Fibroblast of skin of scalp (primary cell): ENCODE measurements at places on chromosomes 13 and 19.
A peak's percentile ranks its signal among the peaks of the same experiment; 100 is the strongest.

DNA sequence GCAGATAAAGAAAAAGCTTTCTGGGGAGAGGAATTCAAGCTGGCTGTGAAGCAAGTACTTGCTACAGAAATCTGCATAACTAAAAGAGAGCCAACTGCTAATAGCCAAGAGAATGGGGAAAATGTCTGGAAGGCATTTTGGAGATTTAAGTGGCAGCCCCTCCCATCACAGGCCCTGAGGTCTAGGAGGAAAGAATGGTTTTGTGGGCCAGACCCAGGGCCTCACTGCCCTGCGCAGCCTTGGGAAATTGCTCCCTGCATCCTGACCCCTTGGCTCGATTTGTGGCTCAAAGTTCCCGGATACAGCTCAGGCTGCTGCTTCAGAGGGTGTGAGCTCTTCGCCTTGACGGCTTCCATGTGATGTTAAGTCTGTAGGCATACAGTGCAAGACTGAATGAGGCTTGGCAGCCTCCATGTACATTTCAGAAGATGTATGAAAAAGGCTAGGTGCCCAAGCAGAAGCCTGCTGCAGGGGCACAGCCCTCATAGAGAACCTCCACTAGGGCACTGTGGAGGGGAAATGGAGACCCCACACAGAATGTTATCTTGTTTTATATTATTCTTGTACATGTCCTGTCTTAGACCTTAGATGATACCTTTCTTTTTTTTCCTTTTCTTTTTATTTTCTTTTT lies 34.4 kb downstream of the MZT1 start:
- DNase-seq = no peak

DNA sequence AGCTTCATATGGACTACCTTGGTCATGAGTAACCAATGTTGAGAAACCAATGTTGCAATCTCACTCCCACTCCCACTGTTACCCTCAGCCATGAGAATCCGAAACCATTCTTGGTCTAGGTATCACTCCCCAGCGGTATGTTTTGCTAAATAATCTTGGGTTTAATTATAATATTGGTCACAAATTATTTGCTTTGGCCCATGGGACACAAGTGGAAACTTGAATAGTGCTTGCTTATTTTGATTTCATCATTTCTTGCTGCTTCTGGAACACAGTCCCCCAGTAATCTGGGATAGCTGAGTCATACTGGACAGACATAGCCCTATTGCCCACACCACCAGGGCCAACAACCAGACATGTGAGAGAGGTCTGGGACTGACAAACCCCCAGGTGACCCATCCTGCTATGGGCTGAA lies 171.6 kb upstream of the IPO5 start:
- no peak for DNase-seq

- DNase-seq = no peak
These were observed 4.1 kb downstream of the TLE5 start for GRCh38 chr19:3058009-3058820.

DNA sequence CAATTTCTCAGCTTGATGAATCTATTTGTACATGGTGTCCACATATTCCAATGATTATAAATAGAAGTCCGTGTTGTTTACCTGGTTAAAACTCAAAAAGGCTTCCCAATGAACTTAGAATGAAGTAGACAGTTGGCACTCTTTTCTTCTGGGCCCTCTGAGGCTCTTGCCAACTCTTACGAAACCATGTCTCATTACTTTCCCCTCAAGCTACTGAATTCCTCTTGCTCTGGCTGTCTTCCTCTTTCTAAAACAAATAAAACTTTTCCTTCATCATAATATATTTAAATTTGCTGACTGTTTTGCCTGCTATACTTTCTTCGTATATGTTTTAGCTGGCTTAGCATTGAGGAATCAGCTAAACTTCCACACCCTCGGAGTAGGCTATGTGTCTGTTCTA lies 139.7 kb downstream of the SLITRK6 start:
- no peak for DNase-seq

DNA sequence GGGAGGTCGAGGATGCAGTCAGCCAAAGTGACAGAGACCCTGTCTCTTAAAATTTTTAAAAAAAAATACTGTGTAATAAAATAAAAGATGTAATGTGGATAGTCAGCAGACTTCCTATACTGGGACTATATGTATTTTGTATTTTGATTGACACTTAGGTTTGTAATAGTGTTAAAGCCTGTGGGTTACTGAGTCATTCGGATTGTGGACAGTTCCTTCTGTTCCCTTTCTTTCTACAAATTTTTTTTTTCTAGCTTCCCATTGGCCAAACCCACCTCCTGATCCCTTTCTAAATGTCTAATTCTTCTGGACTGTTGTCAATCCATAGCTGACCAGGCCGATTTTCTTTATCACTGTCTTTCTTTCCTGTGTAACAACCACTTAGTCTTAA lies 108.0 kb downstream of the DNAJC3 start:
- peak; percentile 58 for DNase-seq

DNA sequence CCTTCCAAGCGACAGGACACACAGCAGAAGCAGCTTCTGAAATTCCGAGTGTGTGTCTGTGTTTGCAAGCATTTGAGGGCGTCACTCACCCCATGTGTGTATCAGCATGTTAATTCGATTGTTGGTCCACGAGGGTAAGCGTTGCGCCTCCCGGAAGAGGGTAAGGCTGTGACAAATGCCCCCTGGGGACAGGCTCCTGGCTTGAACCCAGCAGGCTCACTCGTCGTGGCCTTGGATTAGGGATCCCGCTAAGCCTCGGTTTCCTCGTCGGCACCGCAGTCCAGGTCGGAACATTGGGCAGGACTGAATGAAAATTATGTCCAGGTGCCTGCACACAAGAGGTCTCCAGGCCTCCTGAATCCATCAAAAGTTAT lies 606 bp upstream of the STXBP2 start:
- DNase-seq = no peak

GRCh38 chr19:1266129-1266915 lies 2.8 kb upstream of the CIRBP start:
- DNase-seq = peak; percentile 89

- DNase-seq = no peak
These were observed 138.4 kb downstream of the ATP11A start for GRCh38 chr13:112828082-112828699.

DNA sequence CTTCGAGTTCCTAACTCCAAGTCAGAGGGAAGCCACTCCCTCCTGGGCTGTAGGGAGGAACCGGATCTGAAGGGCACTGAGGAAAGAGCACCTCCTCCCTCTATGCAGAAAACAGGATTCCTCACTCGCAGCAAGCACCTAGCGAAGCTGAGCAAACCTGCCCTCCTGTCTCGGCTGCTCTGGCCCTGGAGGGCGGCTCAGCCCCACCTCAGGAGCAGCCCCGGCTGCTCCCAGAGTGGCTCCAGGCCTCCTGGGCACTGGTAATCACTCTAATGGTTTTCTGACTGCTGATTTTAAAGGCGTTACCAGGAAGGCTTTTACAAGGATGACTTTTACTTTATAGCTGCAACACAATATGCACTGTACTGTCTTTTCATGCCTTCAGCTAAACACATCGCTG lies 312.5 kb downstream of the TEX29 start:
- DNase-seq = no peak

- peak; percentile 27 for DNase-seq
These were observed 44.4 kb upstream of the NPAS1 start for GRCh38 chr19:46975011-46975924.

DNA sequence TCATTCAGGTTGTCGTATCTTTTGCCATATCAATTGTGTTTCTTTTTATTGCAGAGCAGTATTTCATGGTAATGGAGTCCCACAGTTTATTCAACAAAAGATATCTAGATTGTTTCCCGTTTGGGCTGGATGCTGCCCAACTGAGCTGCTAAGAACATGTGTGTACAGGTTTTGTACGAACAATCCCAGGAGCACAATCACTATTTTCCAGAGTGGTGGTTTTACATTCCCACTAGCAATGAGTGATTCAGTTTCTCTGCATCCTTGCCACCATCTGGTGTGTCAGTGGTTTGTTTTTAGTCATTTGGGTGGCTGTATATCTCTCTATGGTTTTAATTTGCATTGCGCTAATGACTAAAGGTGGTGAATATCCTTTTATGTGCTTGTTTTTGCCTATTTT lies 52.7 kb upstream of the ZDHHC20 start:
- DNase-seq = peak; percentile 33

DNA sequence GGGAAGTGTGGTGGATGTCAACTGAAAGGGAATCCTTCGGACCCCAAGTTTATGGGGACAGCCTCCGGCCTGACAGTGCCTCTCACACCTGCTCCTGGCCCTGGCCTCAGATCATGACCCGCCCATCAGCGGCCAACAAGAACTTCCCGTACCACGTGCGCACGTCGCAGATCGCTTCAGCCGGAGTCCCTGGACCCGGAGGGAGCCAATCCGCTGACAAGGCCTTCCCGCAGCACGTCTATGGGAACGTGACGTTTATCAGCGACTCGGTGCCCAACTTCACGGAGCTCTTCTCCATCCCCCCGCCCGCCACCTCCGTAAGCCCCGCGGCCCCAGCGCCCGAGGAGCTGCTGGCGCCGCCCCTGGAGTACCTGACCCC lies 2.0 kb upstream of the MEGF8 start:
- DNase-seq = no peak

DNA sequence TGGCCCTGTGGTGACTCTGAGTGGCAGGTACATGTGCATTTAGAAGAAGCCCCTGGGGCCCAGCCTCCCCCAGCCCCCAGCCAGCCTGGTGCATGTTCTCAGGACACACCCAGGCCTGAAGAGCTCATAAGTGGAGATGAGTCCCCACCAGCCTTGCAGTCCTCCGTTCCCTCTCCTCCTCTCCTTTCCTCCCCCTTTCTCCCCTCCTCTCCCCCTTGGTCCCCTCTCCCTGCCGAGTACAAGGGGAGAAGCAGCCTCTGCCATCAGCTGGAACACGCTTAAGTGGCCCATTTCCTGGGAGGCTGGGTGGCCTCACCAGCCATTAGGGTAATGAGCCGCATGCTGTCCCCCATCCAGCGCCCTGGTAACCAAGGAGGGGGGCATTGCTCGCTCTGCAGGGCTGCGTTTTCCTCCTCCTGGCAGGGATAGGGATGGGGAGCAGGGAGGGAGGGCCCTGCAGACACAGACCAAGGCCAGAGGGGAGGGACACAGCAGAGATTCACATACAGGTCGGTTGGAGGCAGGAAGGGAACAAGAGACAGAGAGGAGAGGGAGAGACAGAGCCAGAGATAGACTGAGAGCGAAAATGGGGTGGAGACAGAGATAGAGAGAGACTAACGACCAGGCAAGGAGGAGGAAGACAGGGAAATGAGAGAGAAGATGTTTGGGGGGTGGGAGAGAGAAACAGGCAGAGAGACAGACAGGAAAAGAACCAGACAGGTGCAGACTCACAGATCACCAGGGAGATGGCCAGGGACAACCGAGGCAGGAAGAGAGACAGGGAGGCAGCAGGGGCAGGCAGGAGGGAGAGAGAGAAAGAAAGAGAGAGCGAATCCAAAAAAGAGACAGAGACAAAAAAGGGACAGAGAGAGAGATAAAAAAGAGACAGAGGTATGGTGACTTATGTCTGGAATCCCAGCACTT lies 19.3 kb upstream of the DPP9 start:
- DNase-seq = no peak

- DNase-seq = no peak
These were observed 3.5 kb downstream of the MKNK2 start for GRCh38 chr19:2047449-2048103.

DNA sequence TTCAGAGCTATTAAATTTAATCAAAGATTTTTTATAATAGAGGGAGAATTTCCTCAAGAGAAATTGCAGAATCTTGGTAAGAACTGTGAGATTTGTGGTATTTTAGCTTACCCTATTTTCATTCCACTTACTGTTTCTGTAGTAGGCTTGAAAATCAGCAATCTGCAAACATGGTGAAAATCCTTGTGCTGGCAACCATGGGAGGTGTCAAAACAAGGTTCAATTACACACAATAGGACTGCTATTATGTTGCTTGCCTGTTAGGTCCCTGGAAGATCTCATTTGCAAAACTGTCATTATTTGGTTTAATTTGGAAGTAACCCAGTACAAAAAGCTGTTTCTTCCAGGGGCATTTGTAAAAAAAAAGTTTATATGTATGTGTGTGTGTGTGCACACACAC lies 662.8 kb upstream of the SLITRK6 start:
- no peak for DNase-seq

GRCh38 chr19:54670576-54671357 lies 8.0 kb downstream of the LILRB4 start:
- DNase-seq = no peak

DNA sequence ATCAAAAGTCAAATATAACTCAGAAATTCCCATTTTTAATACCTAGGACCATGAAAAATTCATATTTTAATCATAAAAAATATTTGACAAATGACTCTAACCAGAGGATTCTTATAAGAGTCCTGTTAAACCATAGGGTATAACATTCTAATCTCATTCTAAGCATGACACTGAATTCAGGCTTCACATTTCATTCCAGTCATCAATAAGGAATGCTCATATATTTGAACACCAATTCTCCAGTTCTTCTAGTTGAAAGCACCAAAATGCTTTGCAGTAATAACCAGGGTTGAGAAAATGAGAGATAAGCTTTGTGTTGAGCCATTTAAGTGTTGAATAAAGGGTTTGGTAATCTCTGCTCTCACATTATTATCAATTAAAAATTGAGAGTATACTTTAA lies 147.5 kb downstream of the VWA8 start:
- DNase-seq = peak; percentile 70
